HFFc6 (cell line): ENCODE measurements at places on chromosomes 6 and 20. TPM values are rescaled to one million over a fixed set of nuclear protein-coding genes. Genes with fewer than 3 reads are reported as not detected.

The HRH3 gene
- total RNA-seq = not detected in 3 replicates

DNA sequence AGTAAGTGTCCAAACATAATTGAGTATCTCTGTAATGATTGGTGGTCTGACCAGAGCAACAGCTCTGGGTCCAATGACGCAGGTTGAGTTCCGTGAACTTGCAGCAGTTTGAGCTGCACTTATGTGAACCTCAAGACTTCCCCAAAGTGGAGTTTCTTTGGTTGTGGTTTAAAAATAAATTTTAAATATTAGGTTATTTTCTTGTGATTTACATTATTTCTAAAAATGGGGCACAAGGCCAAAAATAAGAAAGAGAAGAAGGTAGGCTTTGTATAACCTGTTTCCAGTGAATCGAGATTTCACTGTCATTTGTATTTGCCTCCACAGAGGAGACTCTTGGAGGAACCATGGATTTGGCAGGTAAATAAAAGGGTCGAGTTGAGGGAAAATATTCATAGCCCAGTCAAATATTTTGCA, 166.4 kb upstream of the ZNF217 start:
- H3K4me1 ChIP-seq = peaks cover 17% of the 10 kb centered on the region
- H3K27ac ChIP-seq = no peak overlapping the region
- no peaks in the 10 kb centered on the region for H3K27me3 ChIP-seq
- H3K4me3 ChIP-seq = no peak overlapping the region

The IL17F gene
- total RNA-seq = not detected in 3 replicates

- DNase-seq = no peak
- H3K36me3 ChIP-seq = no peaks in the 10 kb centered on the region
- H3K27me3 ChIP-seq = no peaks in the 10 kb centered on the region
- no peak overlapping the region; the same call in 1 of the 2 replicates for H3K27ac ChIP-seq
Measured at GRCh38 chr6:140101818-140102217, 727.4 kb upstream of the CITED2 start.

- H3K27ac ChIP-seq = no peak overlapping the region
- H3K36me3 ChIP-seq = no peaks in the 10 kb centered on the region
- no peak overlapping the region for H3K4me3 ChIP-seq
- peaks cover 46% of the 10 kb centered on the region for H3K4me1 ChIP-seq
Measured at GRCh38 chr20:45783656-45784294, 7.9 kb downstream of the WFDC3 start.

DNA sequence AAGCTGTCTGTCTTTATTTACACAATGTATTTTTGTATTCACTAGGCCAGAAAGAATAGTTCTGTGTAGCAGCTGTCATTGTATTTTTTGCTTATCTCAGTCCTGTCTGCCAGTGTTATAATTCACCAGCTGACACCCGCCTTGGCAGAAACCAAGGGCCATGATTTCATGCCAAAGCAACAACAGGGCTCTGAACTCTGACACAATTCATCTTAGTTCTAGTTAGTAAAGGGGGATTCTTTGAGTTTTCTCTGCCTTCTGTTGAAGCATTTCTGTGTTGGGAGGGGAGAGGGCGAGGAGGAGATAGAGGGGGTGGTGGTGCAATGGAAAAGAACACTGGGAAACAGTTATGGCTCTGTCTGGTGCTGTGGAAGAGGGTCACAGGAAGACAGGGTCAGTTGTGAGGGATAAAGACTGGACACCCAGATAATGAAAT, 684.6 kb upstream of the MARCKS start:
- no peak overlapping the region for H3K4me3 ChIP-seq
- no peak overlapping the region for H3K27ac ChIP-seq
- no peaks in the 10 kb centered on the region; the same call in 1 of the 2 replicates for H3K27me3 ChIP-seq
- DNase-seq = no peak
- H3K4me1 ChIP-seq = peaks cover 17% of the 10 kb centered on the region

The NXT1 gene
- 15.2 to 19.0 TPM (median 17.7 TPM) in 3 replicates for total RNA-seq

- H3K27me3 ChIP-seq = no peaks in the 10 kb centered on the region; the same call in 1 of the 2 replicates
- H3K36me3 ChIP-seq = no peaks in the 10 kb centered on the region
- H3K27ac ChIP-seq = no peak overlapping the region
- DNase-seq = no peak
Measured at GRCh38 chr6:127816643-127817042, 84.2 kb downstream of the THEMIS start.

- H3K4me3 ChIP-seq = no peak overlapping the region
- H3K27ac ChIP-seq = no peak overlapping the region
- no peaks in the 10 kb centered on the region for H3K4me1 ChIP-seq
- DNase-seq = no peak
- H3K36me3 ChIP-seq = peaks cover 6% of the 10 kb centered on the region; the same call in 1 of the 2 replicates
- no peaks in the 10 kb centered on the region for H3K27me3 ChIP-seq
Measured at GRCh38 chr6:166830891-166831363, 125.4 kb downstream of the RNASET2 start.

GRCh38 chr6:124190256-124190655, 386.6 kb downstream of the NKAIN2 start:
- no peak overlapping the region for H3K27ac ChIP-seq
- H3K4me1 ChIP-seq = no peaks in the 10 kb centered on the region
- peaks cover 3% of the 10 kb centered on the region; the same call in 1 of the 2 replicates for H3K27me3 ChIP-seq
- H3K36me3 ChIP-seq = no peaks in the 10 kb centered on the region
- H3K4me3 ChIP-seq = no peak overlapping the region

The HLA-DMB gene
- not detected in 3 replicates for total RNA-seq

DNA sequence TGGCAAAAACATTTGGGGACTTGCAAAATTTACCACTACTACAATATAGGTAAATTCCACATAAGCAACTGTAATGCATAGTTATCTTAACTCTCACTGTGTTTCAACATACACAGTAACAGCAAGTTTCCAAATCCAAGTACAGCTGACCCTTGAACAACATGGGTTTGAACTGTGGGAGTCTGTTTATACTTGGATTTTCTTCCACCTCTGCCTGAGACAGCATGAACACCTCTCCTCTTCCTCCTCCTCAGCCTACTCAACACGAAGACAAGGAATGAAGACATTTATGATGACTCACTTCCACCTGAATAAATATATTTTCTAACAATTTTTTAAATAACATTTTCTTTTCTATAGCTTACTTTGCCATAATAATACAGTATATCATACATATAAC, 25.6 kb downstream of the MAN1A1 start:
- no peaks in the 10 kb centered on the region for H3K36me3 ChIP-seq
- no peak overlapping the region for H3K4me3 ChIP-seq
- peaks cover 1% of the 10 kb centered on the region for H3K27me3 ChIP-seq
- no peak for DNase-seq
- no peaks in the 10 kb centered on the region for H3K4me1 ChIP-seq
